ENCODE measurements at places on chromosomes 12 and 14.

GRCh38 chr12:131711551-131712205 lies 788 bp downstream of the SFSWAP start:
- no peak for DNase-seq

- no peak for DNase-seq
These were observed 1.8 kb downstream of the SLC8A3 start for GRCh38 chr14:70186900-70187451.

DNA sequence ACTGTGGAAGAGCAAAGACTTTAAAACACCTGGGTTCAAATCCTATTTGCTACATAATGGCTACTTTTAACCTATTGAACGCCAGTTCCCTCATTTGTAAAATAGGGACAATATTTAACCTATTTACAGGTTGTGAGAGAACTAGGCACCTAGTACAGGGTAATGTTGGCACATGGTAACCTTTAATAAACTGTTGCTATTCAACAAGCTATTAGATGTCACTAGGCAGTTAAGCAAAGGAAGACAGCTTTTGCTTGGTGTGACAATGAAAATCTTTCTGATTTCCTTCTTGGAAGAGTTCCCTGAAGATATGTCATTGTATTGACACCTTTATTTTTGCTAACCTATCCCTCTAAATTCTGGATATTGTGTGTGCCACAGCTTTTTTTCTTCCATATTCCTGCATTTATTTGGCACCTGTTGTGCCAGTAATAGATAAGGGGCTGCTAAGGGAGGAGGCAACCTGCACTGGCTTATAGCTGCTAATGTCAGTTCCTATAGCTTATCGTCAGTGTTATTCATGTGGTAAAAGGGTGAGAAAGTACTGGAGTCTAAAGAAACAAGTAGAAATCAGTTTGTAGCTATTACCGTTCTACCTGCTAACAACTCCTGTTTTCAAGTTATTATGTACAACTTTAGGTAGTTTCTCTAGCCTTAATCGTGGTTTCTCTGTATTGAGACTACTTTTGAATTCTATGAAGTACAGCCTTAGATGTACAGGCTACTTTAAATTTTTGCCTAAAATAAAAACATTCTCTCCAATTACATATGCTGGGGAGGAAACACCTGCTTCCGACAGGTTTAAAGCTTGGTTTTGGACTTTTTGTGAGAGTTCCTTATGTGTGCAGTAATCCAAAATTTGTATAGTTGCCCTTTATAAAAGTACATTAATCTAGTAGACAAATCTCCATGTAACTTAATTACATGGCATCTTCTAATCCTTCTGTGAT lies 24.3 kb downstream of the HIF1A start:
- DNase-seq: no peak

DNA sequence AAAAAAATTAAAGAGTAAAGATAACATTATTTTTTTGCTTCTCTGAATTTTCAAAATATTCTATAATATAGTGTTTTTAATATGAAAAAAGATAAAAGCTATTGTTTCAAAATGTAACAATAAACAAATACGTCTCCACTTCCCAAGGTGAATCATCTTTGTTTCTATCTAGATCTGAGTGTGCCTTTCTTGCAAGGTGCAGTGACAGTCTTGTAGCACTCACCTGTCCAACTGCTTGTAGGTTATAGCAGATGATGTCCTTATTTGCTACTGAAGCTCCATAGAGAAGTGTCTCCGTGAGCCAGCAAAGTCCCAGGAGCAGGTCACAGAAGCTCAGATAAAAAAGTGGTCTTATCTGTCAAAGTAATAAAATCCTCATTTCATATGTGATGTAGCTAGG lies 21.4 kb downstream of the TMEM116 start:
- DNase-seq: no peak

DNA sequence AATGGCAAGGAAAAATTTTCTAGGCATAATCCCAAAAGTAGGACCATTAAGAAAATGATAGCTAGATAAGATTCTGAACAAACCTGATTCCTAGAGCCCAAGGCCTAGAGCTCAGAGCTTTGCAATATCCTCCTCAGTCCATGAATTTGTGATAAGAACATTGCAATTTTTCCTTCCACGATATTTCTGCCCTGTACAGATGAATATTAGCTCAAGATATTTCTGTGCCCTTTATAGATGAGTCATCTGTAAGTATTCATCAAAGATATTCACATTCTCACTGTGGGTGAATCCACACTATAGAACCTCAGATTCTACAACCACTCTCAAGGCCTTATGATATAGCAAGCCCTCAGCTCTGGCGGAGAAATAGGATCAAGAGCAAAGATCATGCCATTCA lies 37.5 kb downstream of the EAPP start:
- no peak for DNase-seq

DNA sequence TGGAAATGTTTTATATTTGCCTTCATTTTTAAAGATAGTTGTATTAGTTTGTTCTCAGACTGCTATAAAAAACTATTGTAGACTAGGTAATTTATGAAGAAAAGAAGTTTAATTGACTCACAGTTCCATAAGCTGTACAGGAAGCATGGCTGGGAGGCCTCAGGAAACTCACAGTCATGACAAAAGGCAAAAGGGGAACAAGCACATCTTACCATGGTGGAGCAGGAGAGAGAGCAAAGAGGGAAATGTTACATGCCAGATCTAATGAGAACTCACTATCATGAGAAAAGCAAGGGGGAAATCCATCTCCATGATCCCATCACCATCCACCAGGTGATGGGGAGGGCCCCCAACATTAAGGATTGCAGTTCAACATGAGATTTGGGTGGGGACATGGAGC lies 35.5 kb upstream of the UNC79 start:
- DNase-seq: no peak

DNA sequence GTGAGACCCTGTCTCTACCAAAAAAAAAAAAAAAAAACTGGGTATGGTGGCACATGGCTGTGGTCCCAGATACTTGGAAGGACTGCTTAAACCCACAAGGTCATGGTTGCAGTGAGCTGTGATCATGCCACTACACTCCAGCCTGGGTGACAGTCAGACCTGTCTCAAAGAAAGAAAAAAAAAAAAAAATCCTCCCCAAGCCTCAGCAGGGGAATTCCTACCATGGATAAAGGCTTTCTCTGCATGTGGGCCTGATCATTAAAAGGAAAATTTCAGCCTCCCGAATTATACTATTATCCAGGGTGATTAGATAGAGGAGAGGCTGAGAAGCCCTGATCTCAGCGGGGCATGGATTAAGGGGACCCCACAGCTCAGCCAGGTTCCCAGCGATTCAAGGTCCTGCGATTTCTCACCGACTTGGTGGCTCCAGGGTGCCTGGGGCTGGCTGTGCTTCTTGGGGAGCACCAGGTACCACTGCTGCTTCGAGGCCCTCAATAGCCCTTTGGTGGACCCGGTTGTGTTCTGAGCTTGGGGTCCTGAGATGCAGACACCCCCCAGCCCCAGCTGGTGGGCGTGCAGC lies 5.6 kb downstream of the SH2B3 start:
- DNase-seq: no peak

GRCh38 chr12:622416-622815 lies 40.8 kb downstream of the NINJ2 start:
- no peak for DNase-seq

DNA sequence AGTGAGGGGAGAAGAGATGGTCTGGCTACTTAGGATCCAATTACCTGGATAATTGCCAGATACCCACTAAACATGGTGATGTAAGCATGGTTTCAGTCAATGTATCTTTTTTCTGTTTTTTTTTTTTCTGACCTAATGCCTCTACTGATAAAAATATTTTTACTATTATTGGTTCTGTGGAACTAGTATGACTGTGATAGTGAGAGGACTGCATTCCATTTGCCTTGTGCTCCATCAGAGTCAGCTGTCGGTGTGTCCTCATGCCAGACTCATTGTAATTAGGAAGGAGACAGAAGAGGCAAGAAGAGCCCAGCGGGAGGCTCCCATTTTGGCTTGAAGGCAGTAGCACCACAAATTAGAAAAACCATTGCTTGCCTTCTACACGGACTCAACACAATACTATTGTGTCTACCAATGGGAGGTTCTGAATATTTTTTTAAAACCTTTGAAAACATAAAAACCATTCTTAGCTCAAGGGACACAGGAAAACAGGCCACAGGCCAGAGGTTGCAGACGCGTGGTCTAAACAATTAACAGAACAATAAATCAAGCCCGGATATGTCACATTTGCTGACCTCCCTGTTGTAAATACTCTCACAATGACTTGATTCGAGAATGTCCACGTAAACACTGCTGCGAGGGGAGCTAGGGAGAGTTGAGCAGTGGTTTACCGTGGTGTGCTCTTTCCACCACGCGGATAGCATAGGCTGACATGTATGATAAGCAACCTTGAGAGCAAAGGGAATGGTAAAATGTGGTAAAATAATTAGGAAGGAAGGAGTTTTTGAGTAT lies 13.5 kb upstream of the DCP1B start:
- no peak for DNase-seq

GRCh38 chr12:107567876-107568619 lies 117.6 kb upstream of the PWP1 start:
- no peak for DNase-seq

DNA sequence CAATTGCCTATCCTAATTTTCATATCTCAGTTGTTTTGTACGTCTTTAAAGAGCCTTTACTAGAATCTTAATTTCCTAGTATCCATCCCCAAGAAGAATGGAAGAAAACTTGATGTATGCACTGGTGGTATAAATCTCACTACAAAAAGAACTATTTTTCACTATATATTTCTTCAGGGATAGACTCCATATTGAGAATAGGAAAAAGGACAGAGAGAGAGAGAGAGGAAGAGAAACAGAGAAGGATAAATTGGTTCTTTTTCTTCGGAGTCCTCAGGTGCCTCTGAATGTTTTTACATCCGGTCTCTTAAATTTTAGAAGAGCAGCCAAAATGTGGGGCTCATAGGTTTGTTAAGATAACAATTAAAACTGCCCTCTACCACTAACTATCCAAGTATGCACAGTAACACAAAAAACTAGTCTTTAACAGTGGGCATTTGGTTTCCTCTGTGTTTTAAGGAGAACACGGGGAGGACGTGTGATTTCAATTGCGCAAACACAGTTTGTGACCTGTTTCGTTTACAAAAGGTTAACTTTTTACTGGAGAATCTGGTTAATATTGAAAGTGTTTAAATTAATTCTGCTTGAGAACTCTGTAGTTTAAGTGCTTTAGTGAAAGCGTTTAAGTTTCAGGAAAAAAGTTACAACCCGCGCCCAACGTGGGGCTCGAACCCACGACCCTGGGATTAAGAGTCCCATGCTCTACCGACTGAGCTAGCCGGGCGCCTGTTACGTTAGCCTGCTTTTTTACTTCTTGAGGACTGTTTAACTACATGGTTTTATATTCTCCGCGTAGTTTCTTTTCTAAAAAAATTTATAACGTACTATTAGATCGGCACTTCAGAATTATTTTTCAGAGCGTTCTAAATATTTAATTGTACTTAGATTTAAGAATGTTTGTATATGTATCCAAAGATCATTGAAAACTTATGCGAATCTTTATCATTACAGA lies 5.1 kb upstream of the PSMA3 start:
- peak; percentile 39 for DNase-seq

- DNase-seq: no peak
These were observed 91.8 kb upstream of the PWP1 start for GRCh38 chr12:107593713-107594381.

GRCh38 chr12:51837286-51837685 lies 11.2 kb downstream of the FIGNL2 start:
- no peak for DNase-seq

DNA sequence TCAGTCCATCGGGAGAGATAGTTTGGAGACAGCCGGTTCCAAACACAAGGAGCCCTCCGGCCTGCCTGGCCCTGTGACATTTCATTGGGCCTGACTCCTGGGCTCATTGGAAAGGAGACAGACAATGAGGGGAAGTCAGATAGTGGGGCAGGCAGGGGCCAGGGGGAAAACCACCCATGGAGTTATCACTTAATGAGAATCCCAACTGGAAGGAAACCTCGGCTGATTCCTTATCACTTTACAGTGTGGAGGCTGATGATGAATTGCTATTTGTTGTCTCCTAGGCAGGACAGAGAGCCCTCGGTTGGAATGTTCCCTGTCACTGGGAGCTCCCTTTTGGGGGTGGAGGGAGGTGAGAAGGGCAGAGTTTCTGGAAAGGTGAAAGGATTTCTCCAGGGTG lies 44.4 kb downstream of the TBX5 start:
- no peak for DNase-seq

DNA sequence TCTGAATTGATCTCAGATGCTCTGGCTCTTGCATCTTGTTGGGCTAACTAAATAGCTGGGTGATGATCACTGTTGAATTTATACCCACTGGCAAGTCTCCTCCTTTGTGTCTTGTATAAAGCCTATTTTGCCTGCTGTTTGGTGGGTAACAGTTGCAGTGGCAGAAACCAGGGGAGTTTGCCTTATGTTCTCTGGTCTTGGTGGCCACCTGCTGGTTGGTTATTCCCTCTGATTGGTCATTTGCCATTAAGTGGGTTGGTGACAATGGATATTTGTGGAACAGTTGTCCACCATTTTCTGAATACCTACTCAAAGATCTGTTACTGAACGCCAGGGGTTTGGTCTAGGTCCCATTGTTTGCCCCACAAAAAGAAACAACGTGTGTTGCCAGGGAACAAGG lies 52.1 kb downstream of the AVPR1A start:
- no peak for DNase-seq

DNA sequence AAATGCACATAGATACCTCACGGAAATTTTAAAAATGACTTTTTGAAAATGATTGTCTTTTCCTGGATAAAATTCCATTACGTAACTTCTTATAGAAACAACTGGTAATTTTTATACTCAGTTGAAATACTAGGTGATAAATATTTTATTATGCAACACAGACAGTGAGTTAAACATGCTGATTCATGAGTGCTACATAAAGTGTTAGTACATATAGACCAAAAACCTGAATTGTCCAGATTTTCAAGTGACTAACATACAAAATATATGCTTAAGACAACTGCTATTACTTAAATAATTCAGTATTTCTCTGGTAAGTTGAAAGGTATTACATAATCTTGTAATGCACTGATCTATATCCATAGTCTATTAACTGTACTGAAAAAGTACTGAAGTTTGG lies 11.9 kb downstream of the PTPRO start:
- DNase-seq: no peak

DNA sequence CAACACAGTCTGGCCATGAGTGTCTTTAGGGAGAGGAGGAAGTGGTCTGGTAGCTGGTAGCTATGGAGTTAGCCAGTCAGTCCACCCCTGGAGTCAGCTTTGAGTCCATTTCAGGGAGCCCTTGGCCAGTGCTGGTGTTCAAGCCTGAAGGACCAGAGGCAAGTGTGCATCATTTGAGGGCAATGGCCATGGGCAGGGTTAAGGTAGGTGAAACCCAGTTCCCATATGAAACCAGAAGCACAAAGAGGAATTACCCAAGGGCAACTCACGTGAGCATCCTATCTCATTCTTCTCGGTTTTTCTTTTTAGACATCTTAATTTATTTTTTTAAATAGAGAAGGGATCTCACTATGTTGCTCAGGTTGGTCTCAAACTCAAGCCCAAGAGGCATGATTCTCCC lies 61.3 kb upstream of the ACTN1 start:
- no peak for DNase-seq

- DNase-seq: no peak
These were observed 194.3 kb upstream of the DAAM1 start for GRCh38 chr14:58994130-58994529.

Data from DMS 273 treated with DMSO at 0.1 percent for 48 hours (cell line).